Muscle of leg (tissue), 16 donors: ENCODE measurements at places on chromosomes 6 and 20. TPM values are rescaled to one million over a fixed set of nuclear protein-coding genes. Genes with fewer than 3 reads are reported as not detected.
A peak's percentile ranks its signal among the peaks of the same experiment; 100 is the strongest.

The HSPA1L gene
- total RNA-seq: 2.3 TPM

The ZNF341 gene
- total RNA-seq: 1.3 TPM

The TBXT gene
- not detected for total RNA-seq

The TOP1 gene
- 17.2 TPM for total RNA-seq

GRCh38 chr6:139608466-139609261 lies 234.2 kb upstream of the CITED2 start:
- DNase-seq: peak; percentile 78

DNA sequence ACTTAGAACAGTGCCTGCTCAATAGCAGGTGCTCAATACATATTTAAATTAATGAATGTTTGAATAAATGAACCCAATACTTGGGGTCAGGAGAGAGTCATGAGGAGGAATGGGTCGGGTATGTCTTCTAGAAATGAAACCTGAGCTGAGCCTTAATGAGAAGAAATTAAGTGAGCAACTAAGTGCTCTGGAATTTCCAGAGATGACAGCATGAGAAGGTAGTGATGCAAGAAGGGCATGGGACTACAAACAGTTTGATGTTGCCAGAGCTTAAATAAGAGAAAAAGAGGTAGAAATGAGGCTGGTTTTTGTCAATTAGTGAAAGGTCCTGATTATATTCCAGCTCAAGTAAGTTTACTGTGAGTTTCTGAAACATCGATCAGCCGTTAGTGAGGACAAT lies 82.9 kb downstream of the PDE10A start:
- no peak for DNase-seq

- DNase-seq: peak; percentile 74
Observed at GRCh38 chr6:32943864-32944649, 3.2 kb upstream of the HLA-DMB start.

DNA sequence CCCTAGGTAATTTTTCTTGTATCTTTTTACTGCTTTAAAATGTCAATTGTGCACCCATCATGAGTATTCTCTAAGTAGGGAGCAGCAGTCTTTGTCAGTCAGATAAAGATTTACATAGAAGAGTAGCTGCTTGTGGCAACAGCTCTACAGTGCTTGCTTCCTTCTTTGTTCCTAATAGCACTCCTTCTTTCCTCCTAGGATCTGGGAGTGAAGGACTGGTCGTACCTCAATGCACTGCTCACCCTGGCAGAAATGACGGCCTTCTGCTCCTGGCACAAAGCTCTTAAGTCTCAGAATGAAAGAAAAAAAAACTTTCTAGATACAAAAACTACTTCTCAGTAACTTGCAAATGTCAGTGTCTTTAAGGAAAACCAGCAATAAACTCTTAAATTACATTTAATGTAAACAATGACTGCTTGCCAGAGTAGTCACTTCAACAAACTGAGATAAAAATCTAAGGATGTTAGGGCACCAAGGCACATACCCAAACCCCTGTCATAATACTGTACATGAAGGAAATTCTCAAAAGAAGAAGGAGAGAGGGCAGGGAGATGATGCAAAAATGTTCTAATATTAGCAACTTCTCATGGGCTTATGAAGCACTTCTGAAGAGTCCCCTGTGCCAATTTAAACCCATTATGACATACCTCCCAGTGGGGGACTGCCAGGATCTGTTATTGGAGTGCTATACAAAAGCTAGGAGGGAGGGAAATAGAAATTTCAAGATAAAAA lies 34.0 kb downstream of the NCOA6 start:
- DNase-seq: peak; percentile 12

- no peak for DNase-seq
Observed at GRCh38 chr6:71383476-71383875, 94.9 kb downstream of the OGFRL1 start.

DNA sequence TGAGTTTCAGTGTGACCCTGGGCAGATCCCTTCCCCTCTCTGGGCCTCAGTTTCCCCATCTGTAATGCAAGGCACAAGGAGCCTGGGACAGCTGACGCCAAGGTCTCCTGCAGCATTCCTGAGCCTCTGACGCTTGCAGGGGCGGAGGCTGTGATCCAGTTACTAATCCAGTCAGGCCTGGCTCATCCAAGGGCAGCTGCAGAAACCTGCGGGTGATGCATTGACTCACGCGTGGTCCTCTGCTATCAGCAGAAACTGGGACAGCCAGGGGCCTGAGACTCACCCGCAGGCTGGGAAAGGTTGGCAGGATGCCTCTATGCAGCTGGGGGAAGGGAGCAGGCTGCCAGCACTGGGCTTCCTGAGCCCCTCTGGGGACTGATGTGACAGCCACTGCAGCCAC lies 65.0 kb upstream of the SIRPA start:
- DNase-seq: peak; percentile 79

- DNase-seq: no peak
Observed at GRCh38 chr6:162712694-162713093, 14.9 kb downstream of the PRKN start.
